NCI-H526 treated with DMSO at 0.1 percent for 48 hours (cell line): ENCODE measurements at places on chromosomes 1 and 21.
A peak's percentile ranks its signal among the peaks of the same experiment; 100 is the strongest.

GRCh38 chr1:215833941-215834729, 267.0 kb downstream of the KCTD3 start:
- no peak for DNase-seq

DNA sequence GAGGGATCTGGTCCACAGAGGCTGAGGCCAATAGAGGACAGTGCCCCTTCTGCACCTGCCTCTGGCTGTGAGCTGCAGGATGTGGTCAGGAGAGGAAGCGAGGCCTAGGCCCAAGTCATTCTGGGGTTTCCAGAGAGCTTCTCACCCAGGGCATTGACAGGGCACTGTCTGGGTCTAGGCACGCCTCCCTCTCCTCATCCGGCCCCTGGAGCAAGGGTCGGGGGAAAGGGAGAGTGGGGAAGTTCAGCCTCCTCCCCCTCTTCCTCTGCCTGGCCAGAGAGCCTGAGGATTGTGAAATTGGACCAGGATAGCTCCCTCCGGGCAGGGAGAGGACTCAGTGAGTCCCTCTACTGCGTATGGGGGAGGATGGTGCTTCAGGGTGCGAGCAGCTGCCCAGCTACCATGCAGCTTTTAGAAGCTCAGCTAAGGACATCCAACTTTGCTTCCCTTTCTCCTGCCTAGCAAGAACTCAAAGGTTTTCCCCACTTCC, 6.3 kb upstream of the INAVA start:
- no peak for DNase-seq

- DNase-seq: no peak
These were observed 10.9 kb downstream of the SKI start for GRCh38 chr1:2239013-2239370.

DNA sequence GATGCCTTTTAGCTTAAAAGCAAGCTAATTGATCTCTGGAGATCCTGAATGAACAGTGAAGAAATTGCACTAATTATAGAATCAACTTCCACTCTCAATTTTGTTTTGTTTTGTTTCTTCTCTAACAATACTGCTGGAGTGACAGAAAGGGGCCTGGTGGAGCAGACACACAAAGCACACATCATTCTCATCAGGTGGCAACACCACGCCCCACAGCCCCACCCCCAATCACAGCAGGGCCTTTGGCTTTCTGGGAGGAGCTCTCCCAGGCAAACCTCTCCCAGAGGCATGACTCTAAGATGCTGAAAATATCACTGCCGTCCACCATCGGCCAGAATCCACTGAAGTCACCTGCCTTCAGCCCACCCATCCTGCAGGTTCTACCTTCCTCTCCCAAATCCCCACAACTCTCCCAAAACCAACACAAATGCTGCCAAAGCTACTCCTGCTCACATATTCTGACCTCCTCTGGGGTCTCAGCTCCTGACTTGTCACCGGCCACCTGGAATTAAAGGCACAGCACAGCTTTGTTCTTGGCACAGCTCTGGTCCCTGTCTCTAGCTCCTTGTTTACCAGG, 120.7 kb downstream of the GRIK3 start:
- DNase-seq: no peak

- DNase-seq: no peak
These were observed 174.8 kb upstream of the VAMP3 start for GRCh38 chr1:7596126-7596965.

GRCh38 chr1:156804572-156805243, 11.9 kb downstream of the SH2D2A start:
- no peak for DNase-seq

GRCh38 chr1:201421041-201421440, 489 bp downstream of the TNNI1 start:
- no peak for DNase-seq

- DNase-seq: no peak
These were observed 105.2 kb downstream of the ZSCAN20 start for GRCh38 chr1:33577663-33578062.

DNA sequence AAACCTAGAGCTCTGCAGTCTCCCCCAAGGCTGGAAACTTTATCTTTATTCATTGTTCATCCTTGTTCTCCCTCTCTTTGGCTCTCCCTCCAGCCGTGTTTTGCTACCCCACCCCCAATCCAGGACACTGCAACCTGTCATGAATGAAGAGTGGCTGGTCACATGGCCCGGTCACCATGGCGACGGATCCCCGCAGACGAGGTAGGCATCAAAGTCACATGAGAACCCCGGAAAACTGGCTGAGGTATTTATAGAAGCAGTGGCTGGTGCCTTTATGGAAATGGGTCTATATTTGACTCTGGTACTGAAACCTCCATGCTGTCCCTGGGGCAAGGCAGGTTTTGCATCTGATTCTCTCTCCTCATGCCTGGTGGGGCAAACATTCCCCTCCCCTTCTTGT, 13.4 kb upstream of the SLC6A17 start:
- DNase-seq: peak; percentile 94

GRCh38 chr1:218529646-218530300, 184.6 kb downstream of the TGFB2 start:
- DNase-seq: no peak

DNA sequence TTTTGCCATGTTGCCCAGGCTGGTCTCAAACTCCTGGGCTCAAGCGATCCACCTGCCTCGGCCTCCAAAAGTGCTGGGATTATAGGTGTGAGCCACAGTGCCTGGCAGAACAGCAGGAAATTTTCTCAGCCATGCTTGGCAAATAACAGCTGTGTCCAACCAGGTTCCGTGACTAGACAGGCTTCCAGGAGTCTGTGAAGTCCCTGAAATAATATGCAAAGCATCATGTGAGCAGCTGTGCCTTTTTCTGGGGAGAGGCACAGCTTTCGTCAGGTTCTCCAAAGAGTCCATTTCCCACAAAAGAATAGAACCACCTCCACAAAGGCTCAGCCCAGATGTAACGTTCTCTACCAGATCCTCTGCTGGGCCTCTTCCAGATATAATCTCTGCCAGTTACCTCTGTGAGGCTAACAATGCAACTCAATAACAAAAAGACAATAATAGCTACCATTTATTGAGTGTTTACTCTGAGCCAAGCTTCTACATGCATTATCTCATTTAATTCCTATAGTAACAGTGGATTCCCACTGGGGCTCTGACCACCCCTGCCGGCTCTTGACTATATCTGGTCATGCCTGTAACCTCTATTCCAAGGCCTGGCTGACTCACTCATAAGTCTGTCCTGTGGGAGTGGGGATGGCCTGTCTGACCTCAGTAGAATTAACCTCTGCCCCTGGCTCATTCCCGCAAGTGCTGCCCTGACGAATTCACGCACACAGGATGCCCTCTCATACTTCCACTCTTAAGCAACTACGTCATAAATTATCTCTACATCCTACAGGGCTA, 4.0 kb upstream of the NKAIN1 start:
- DNase-seq: peak; percentile 89

DNA sequence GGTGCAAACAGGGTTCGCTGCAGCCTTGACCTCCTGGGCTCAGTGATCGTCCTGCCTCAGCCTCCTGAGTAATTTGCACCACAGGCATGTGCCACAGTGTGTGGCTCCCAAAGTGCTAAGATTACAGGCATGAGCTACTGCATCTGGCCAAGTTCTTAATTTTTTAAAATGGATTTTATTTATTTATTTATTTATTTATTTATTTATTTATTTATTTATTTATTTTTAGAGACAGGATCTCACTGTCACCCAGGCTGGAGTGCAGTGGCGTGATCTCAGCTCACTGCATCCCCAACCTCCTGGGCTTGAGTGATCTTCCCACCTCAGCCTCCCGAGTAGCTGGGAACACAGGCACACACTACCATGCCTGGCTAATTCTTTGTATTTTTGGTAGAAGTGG, 54.7 kb downstream of the KIF1B start:
- DNase-seq: no peak

GRCh38 chr1:180213401-180214170, 16.5 kb upstream of the LHX4 start:
- DNase-seq: no peak

- DNase-seq: peak; percentile 44
These were observed 37.7 kb upstream of the ATG4C start for GRCh38 chr1:62746086-62746808.

- DNase-seq: peak; percentile 35
These were observed 13.7 kb downstream of the DHRS3 start for GRCh38 chr1:12604114-12604874.

DNA sequence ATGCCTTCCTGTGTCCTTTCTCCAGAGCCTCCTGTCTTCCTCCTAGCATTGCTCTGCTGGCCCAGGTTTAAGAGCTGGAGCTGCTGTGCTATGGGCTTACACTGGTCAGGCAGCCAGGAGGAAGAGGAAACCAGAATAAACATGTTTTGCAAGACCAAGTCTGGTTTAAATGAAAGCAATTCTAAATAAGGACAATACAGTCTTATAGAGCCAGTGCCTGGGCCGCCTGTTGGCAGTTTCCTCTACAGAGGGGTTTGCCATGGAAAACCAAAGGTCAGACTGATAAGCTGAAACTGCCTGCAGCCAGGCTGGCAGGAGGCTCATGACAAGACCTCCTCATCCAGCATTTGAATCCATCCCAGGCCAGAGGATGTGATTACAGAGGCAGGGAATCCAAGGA, 92.9 kb upstream of the FGGY start:
- DNase-seq: no peak

GRCh38 chr1:72285074-72285425, 2.7 kb upstream of the NEGR1 start:
- no peak for DNase-seq

DNA sequence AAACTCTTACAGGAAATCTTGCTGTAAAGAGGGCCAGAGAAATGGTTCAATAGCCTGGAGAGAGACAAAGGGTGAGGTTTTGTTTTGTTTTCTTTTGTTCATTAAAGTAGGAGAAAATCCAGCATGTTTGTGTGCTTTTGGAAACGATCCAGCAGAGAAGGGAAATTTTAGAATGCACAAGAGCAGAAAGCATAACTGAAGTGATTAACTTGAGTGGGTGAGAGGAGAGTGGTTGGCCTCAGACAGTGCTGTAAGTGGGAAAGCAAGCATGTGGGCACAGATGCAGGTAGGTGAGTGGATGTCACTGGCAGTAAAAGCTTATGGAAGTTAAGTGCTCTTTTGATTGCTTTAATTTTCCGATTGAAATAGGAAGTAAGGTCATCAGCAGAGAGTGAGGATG, 50.2 kb downstream of the EEIG2 start:
- no peak for DNase-seq

DNA sequence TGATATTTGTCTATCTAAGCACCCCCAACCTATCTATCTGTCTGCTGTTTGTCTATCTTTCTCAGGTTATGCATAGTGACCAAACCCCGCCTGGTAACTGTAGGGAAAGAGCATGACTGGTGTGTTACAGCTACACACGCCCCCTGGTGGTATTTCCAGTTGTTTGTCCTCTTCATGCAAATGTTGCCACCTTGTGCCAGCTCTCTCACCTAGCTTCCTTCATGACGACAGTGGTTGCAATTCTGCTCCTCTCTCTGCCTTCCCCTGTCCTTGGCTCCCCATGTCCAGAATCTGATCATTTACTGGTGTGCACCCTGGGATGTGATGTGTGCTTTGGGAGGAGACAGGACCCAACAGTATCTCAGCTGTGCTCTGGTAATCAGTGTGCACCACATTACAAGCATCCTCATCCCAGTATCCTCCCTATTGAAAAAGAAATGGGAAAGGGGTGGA, 8.1 kb upstream of the INKA2 start:
- peak; percentile 45 for DNase-seq

DNA sequence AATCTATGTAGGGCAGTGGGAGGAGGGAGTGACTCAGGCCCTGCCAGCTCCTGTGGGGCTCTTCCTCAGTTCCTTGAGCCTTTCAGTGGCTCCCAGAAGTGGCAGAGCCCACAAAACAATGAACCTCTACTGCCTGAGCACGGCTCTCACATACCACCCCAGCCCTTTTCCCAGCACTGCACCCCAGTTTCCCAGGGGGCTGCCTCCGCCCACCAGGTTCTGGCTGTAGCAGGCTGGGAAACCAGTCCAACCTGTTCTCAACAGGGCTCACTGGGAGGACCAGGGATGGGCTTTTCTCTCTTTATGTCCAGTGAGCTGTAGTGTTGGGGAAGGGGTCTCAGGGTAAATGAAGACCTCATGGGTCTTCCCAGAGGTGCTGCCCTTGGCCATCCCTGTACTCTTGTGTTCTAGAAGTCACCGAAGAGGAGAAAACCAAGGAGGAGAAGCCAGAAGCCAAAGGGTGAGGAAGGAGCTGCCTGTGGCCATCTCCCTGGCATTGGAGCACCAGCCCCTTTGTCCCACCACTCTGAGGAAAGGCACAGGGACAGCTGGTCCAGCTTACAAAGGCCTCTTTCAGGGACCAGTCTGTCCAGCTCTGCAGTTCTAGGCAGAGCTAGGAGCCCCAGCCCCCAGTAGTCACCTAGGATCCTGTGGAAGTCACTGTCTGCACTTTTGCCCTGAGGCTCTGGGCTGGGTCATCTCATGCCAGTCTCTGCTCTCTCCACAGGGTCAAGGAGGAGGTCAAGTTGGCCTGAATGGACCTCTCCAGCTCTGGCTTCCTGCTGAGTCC, 3.5 kb downstream of the MARCKSL1 start:
- no peak for DNase-seq

GRCh38 chr1:221392453-221392852, 349.4 kb downstream of the DUSP10 start:
- DNase-seq: no peak
